CD4-positive, alpha-beta memory T cell (primary cell): ENCODE measurements at places on chromosomes 13 and 19. TPM values are rescaled to one million over a fixed set of nuclear protein-coding genes. Genes with fewer than 3 reads are reported as not detected.

DNA sequence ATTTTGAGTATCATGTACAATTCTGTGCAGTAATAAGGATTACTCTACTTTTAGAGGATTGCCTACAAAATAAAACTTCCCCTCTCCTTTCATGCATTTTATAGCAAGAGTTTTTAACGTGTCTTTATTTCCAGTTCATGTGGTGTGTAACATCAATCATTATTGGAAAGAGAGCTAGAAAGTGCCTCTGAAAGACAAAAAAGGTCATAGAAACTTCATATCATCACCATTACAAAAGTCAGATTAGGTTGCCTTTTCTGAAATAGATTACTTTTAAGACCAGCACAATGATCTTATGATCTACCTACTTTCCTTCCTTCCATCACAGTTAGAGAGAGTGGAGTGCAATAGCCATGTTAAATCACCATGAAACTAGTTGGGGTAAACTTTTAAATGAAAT is 12.6 kb downstream of the DACH1 start:
- no peaks in the 10 kb centered on the region for H3K27me3 ChIP-seq
- DNase-seq, result no peak
- H3K4me3 ChIP-seq, result no peak overlapping the region
- H3K27ac ChIP-seq, result no peak overlapping the region
- H3K36me3 ChIP-seq, result no peaks in the 10 kb centered on the region

DNA sequence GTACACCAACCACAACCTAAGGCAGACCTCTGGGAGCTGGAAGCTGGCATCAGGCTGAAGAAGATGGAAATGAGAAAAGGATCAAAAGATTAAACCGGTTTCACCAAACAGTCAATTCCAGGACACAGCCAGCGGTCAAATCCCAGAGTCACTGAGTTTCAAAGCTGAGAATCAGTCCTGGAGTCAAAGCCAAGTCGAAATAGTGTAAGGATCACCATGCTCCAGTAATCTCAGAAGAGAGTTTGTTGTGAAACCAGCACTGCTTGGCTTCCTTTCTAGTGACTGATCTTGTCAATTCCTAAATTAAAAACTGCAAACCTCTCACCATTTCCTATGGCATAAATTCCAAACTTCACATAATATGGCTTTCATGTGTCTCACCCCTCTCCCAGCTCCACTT is 198.8 kb downstream of the GPC6 start:
- H3K36me3 ChIP-seq, result no peaks in the 10 kb centered on the region
- no peak overlapping the region for H3K4me3 ChIP-seq
- no peaks in the 10 kb centered on the region for H3K4me1 ChIP-seq
- H3K27me3 ChIP-seq, result no peaks in the 10 kb centered on the region
- no peak for DNase-seq

DNA sequence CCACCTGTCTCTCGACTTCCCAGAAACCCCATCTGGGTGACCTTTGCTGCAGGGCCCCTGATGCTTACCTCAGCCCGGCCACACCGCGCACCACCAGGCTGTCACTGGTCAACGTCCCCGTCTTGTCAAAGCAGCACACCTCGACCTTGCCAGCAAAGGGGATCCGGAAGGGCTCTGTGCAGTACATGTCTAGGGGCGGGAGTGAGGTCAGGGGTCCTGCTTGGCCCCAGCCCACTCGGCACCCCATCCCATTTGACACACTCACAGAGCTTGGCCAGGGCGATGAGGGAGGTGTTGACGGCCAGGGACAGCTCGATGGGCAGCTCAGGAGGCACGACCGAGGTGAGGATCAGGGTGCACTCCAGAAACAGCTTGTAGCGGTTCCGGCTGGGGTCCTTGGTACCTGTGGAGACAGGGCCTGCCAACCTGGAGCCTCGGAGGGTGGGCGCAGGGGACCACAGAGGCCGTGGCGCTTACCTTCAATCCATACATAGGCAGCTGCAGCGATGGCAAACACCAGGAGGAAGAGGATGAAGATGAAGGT is 8.4 kb downstream of the ATP13A1 start:
- peak; percentile 38 for DNase-seq
- peaks cover 92% of the 10 kb centered on the region for H3K36me3 ChIP-seq
- no peak overlapping the region for H3K27ac ChIP-seq
- H3K4me3 ChIP-seq, result no peak overlapping the region
- H3K4me1 ChIP-seq, result peaks cover 7% of the 10 kb centered on the region

The APC2 gene
- not detected for total RNA-seq

DNA sequence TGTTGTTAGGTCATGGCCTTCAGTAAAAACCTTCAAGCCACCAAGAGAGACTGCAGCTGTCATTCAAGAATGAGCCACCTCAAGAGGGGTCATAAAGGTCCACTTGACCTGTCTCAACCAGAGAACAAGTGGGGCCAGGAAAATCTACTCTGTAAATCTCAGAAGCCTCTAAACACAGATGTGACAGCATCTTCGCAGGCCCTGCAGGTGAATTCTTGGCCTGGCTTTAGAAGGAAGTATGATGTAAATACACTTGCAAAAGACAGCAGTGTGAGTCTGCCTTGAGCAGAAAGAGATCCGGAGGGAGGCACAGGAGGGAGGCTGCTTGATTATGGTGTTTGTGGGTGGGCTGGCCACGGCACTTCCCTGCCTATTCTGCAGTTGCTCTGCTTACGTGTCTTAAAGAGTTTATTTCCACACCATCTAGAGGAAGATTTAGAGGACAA is 1082.9 kb downstream of the UQCRFS1 start:
- H3K4me1 ChIP-seq, result no peaks in the 10 kb centered on the region
- no peak overlapping the region for H3K4me3 ChIP-seq
- H3K27me3 ChIP-seq, result no peaks in the 10 kb centered on the region
- no peaks in the 10 kb centered on the region for H3K36me3 ChIP-seq

GRCh38 chr19:14347999-14348889 is 33.0 kb upstream of the ADGRE5 start:
- peaks cover 27% of the 10 kb centered on the region for H3K4me1 ChIP-seq
- H3K36me3 ChIP-seq, result no peaks in the 10 kb centered on the region
- H3K27me3 ChIP-seq, result no peaks in the 10 kb centered on the region
- no peak overlapping the region for H3K4me3 ChIP-seq
